ENCODE measurements at places on chromosomes 6 and 20.

GRCh38 chr6:80156221-80156620 lies 49.8 kb downstream of the BCKDHB start:
- no peak for DNase-seq

DNA sequence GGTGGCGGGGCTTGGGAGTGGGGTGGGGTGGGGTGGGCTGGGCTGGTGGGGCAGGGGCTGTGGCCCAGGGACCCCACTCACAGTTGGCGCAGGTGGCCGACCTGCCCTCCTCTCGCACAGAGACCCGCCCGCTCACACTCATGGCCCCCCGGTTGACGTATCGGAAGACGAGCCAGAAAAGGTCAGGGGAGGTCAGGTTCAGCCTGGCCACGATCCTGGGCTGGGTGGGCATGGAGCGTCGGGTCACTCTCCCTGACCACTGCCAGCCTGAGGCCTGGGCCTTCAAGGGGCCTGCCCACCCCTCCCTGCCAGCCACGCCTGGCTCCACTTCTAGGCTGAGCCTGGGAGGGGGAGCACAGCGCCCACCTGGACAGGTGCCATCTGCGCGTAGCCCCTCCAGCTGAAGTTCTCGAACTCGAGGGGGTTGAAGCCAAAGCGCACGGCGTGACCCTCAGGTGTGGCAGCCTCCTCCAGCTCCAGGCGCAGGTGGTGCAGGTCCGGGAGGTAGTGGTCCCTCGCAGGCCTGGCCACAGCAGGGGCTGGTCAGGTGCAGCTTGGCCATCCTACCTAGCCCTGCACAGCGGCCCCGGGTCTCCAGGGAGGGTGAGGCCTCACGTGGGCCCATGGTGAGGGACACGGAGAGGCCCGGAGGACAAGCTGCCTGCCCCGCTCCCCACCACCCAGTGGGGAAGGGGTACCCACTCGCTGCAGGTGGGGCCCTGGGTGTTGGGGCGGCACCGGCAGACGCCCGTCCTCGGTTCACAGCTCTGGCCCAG lies 31.2 kb downstream of the ADRM1 start:
- DNase-seq, result no peak

DNA sequence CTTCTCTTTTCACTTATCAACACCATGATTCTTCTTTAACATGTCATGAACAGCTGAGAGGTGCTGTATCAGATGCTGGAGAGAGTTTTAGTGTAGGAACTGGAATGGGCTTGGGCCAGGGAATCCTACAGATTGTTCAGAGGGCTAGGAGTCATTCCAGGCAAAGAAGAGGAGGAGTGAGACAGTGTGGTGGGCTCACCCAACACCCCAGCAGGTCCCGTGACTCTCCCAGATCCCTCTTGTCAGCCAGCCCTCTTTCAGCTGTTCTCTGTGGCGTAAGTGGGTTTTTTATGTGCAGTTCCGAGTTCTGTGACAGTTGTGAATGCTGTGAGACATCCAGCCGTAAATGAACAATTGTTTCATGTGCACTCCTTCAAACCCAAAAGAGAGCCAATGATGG lies 31.4 kb upstream of the CEP162 start:
- DNase-seq, result no peak

DNA sequence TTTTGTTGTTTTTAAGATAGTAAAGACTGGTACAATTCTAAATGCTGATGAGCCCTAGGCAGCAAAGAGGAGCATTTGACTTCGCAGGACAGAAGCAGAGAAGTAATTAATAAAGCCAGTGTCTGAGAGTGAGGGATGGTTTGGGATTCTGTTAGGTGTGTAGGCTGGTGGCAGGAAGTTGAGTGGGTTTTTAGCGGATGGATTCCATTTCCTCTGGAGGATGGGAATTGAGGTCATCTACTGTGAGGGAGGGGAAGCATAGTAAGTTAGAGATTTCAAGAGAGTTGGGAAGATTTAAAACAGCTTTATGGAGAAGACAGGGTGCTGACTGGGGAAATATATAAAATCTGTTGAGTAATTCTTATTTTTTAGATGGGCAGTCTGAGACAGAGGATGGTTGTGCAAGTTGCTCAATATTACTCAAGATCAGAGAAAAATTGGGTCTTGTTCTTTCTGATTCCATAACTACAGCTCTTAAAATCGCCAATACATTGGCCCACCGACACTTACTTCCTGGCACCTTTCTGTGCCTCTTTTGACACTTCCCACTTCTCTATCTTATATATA lies 48.8 kb downstream of the PRL start:
- DNase-seq, result no peak

GRCh38 chr20:14838663-14839628 lies 501.5 kb upstream of the FLRT3 start:
- DNase-seq, result no peak

DNA sequence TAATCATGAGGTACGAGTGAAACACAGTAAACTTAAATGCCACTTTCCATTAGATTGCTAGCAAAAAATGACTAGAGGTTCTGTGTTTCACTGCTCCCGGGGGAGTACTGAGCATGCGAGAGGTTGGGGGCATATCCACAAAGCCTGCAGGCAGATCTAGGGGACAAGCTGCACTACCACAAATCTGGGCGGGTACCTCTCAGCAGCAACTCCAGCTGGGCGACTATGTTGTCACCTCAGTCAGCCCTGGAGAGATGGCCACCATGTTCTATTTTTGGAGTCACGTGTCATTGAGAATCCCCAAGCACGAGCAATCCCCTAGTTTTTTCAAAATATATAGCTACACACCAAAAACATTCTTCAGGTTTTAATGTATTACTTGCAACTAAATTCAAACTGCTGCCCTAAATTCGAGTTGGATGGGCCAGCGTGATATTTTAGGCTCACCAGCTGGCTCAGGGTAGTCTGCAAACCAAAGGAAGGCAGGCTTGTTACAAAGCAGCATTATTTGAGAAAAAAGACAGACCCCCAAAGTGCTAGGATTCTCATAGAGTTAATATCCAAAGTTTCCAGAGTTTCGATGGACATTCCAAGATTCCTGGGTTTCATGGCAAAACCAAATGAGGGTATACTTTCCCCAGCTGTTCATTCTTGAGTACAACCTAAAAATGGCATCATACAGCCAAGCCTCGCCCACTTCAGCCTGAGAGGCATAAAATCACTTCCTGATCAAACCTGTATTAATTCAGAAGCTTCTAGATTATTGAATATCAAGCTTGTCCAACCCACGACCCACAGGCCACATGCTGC lies 24.1 kb upstream of the MYLIP start:
- no peak for DNase-seq

DNA sequence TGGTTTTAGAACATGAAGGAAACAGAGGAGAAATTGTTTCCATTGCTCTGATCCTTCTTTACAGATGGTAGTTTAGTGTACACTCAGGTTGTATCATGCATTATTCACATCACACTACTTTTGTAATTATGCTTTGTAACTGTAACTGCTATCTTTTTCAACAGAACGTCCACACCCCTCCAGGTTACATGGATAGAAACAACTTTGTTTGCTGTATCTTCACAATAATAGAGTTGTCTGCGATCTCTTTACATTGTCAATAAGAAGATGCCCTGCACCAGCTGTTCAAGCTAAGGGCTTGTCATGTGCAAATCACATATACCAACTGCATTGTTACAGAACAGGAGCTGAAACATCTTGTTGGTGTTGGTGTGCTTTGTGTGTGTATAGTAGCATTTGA lies 67.9 kb upstream of the MAP7 start:
- no peak for DNase-seq

- no peak for DNase-seq
These were observed 41.9 kb upstream of the SIM1 start for GRCh38 chr6:100506651-100507050.

GRCh38 chr6:41424370-41425058 lies 89.1 kb downstream of the NCR2 start:
- peak; percentile 88 for DNase-seq

DNA sequence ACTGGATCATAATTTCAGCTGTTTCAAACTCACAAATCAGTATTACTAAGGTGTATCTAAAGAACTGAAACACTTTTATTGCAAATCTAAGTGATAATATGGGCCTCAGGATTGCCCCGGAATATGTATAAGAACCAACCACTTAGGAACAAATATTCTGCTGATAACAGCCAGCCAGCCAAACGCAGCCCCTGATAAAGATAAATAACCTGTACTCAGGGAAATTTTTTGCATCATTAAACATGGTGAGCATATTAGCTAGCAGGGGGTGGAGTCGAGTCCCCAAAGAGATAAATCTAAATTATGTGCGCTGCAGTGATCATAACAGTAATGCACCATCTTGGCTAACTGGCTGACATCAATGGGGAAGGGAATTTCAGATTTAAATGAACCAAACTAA lies 410.2 kb upstream of the MAP3K7 start:
- DNase-seq, result no peak

DNA sequence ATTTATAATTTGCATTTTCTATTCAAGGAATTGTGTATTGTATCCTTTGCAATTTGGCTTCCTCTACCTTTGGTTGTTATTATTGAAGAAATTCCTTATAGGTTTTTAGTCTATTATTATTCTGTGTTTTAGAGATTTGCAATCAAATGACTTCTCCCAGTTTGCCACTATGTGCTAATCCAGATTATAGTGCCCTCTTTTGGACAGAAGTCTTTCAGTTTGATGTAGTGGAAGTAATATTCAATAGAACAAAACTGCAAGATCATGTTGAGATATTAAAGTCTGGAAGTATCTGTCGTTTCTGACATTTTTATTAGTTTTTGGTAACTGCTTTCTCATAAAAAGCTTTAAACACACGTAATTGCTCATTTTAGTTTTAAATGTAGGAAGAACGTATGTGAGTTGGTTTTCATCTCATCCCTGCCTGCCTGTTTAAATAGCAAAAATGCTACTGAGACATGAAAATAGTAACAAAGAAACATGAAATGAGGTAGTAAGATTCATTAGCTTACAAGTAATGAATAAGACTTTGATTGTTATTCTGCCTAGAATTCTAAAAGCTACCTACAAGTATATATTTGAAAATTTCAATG lies 72.8 kb downstream of the RTN4IP1 start:
- DNase-seq, result no peak

GRCh38 chr20:62546606-62547005 lies 70.8 kb upstream of the GATA5 start:
- no peak for DNase-seq

DNA sequence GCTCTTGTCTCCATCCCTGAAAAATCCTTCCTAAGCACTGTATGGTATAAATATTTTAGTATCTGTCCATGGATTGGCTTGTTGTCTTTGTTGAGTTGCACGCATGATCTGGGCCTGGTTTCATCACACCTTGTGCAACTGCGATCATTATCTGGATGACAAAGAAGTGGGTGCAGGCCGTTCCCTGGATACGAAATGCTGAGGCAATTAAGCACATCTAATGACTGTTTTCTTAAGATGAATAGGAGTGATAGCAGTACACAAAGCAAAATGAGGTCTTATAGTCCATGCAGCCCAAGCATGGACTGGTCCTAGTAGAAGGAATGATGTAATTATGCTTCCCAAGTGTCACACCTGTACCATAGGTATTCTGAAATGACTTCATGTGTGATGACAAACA lies 47.8 kb downstream of the SLC35D3 start:
- no peak for DNase-seq

DNA sequence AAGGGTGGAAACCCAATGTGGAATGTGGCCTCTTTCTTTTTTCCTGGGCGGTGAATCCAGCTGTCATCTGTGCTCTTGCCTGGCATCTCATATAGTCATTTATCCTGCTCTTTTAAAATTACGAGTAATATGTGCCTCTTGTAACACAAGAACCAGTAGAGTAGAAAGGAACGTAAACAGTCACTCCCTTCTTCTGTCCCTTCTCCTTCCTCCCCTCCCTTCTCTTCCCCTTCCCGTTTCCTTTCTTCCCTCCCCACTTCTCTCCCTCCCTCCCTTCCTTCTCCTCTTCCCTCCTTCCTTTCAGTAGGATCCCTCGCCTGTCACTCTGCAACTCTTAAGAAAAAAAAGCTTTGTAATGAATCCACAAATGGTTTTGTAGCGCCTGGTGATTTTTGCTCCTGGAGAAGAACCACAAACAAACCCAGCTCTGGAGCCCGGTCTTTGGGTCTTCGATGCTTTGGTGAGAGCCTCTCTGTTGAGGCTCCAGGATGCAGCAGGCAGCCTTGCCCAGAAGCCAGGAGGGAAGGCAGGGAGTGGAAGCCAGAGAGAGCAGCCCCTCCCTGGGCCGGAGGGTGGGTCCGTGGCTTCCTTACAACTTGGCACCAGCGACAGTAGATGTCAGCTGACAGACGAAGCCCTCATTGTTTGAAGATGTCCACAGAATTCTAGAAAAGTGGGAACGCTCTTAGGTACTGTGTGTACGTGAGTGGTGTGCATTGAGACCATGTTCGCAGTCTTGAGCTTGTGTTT lies 15.0 kb downstream of the DUSP22 start:
- no peak for DNase-seq

DNA sequence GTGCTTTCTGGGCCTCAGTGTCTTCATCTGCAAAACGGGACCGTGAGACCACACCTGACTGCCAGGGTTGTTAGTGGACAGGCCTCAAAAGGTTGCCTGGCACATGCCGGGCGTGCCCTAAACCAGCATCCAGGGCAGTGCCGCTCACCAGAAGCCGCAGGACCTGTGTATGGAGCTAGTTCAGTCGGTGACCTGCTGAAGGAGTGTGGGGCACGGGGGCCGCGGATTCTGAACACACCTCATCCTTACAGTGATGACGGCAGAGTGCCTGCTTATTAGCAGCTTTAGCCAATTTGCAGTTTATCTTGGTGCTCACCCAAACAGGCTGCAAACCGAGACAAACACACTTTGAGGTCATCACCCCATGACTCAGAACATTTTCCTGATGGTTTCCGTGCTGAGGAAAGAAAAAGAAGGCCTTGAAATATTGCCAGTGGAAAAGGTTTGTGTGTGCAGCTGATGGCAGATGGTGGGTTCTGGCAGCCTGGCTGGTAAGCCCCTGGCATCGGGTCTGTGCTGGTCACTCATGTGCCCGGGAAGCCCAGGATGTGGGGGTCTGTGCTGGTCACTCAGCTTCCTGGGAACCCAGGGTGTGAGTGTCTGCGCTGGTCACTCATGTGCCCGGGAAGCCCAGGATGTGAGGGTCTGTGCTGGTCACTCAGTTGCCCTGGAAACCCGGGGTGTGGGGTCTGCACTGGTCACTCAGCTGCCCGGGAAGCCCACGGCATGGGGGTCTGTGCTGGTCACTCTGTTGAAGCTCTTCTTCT lies 153.8 kb downstream of the ERMARD start:
- no peak for DNase-seq

- DNase-seq, result no peak
These were observed 67.5 kb downstream of the PHACTR3 start for GRCh38 chr20:59671661-59672471.

- no peak for DNase-seq
These were observed 302.6 kb downstream of the TSHZ2 start for GRCh38 chr20:53274807-53275206.

DNA sequence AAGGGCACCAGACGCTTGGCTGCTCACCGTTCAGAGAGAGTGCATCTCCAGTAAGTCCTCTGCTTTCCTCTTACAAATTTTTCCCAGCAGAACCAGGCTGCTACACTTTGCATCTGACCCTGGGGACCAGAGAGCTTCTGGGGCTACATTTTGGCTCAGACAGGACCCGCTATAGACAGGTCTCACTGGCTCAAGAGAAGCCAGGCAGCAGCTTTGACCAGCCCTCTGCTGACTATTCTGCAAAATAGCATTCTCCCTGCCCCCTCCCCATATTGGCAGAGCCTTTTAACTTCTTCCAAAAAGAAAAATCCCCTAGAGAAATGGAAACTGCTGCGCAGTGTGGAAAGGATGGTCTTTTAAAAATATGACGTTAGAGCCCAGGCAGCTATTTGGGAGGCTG lies 37.2 kb downstream of the CPXM1 start:
- no peak for DNase-seq

GRCh38 chr6:83707829-83708545 lies 914 bp downstream of the SNAP91 start:
- DNase-seq, result peak; percentile 4

GRCh38 chr6:106973018-106973835 lies 1.3 kb downstream of the CD24 start:
- no peak for DNase-seq

Data from hepatic stellate cell (primary cell).